ENCODE measurements at places on chromosomes 13 and 19. TPM values are rescaled to one million over a fixed set of nuclear protein-coding genes. Genes with fewer than 3 reads are reported as not detected.

Gene DHRS12
- total RNA-seq = 14.8 TPM

Gene NTN5
- total RNA-seq = 2.7 TPM

Gene THSD8
- total RNA-seq = 1.3 TPM

Gene MAST1
- 0.22 TPM for total RNA-seq

- H3K27me3 ChIP-seq = no peaks in the 10 kb centered on the region
- no peak for DNase-seq
- no peak overlapping the region for H3K4me3 ChIP-seq
- H3K36me3 ChIP-seq = peaks cover 94% of the 10 kb centered on the region
- H3K4me1 ChIP-seq = no peaks in the 10 kb centered on the region
Observed at GRCh38 chr19:7442423-7442822, 46.4 kb downstream of the PEX11G start.

DNA sequence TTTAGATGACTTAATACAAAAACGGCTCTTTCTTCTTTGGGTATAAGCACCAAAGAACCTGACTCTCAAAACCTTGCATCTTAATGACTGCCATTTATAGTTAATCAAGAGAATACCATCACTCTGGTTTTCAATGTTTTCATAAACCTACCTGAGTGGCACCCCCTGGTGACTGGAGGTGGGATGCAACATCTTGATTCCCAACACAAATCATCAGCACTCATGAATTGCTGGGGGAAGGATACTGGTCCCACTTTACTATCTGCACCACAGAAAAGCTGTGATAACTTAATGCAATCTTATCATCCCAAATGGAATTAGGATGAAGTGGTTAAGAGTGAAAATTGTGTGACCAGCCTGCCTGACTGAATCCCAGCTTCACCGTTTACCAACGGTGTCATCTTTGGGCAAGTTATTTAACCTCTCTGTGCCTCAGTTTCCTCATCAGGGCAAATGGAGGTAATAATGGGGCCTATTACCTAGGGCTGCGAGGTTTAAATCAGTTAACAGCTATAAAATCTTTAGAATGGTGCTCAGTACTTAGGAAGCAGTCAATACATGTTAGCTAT is 366.4 kb downstream of the KLF12 start:
- peaks cover 27% of the 10 kb centered on the region for H3K36me3 ChIP-seq
- peak; percentile 32 for DNase-seq
- no peaks in the 10 kb centered on the region for H3K27me3 ChIP-seq
- H3K4me1 ChIP-seq = peaks cover 40% of the 10 kb centered on the region
- H3K4me3 ChIP-seq = no peak overlapping the region

DNA sequence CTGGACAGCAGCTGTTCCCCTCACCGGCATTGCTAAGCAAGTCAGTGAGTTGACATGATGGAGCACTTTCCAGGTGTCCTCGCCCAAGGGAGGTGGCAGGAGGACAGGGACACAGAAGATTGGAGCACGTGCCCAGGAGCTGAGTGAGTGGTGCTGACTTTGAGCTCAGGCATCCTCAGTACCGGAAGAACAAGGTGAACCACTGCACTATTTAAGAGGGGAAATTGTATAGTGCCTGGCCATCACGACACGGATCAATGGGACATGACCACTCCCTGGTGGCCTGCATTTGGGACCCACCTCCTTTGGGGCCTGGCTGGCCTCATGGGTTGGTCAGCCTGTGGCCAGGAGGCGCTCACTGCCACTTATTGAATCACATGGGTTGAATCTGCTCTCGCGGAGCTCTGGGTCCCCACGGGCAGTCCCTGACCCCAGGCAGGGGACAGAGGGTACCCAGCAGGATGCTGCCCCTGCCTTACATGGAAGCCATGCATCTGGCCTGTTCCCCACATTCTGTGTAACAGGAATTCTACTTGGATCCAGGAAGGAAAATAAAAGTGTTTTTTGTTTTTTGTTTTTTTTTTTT is 206.9 kb upstream of the ZNF536 start:
- H3K4me3 ChIP-seq = no peak overlapping the region
- H3K27ac ChIP-seq = no peak overlapping the region
- H3K36me3 ChIP-seq = no peaks in the 10 kb centered on the region

GRCh38 chr13:84481958-84482357 is 599.7 kb upstream of the SLITRK1 start:
- no peak for DNase-seq
- H3K27ac ChIP-seq = no peak overlapping the region
- H3K4me1 ChIP-seq = no peaks in the 10 kb centered on the region
- no peaks in the 10 kb centered on the region for H3K36me3 ChIP-seq
- no peaks in the 10 kb centered on the region for H3K27me3 ChIP-seq
- no peak overlapping the region for H3K4me3 ChIP-seq

- H3K4me1 ChIP-seq = no peaks in the 10 kb centered on the region
- H3K27ac ChIP-seq = no peak overlapping the region
- no peaks in the 10 kb centered on the region for H3K36me3 ChIP-seq
- no peak overlapping the region for H3K4me3 ChIP-seq
- DNase-seq = no peak
Observed at GRCh38 chr13:95512957-95513356, 39.6 kb upstream of the CLDN10 start.

DNA sequence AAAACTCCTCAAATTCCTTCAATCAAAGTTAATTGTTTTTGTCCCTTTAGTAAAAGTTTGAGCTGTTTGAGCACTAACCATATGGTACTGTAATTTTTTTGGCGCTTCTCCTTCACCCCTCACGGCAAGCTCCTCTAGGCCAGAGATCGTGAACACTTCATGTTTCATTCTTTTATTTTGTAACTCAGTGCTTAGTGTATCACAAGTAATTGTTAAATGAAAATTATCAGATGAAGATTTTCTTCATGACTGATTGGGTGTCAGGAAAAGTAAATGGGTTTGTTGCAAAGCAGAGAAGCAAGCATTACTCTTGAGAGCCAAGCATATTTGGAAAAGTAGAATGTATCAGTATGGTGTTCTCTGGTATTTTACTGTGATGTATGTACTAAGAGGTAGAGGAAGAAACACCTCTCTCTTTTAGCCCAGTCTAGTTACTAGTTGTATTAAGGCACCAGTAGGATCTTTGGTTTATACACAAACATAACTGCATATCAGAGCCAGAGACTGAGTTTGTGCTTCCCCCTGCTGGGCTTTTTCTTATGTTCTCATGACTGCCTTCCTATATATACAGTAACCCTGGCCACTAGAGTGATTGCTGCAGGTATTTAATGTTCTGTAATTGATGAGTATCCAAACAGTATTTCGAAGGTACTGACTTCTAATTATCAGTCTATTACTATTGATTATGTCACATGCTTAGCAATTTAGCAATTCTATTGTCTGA is 202.3 kb upstream of the KLHL1 start:
- H3K4me1 ChIP-seq = no peaks in the 10 kb centered on the region
- no peak for DNase-seq

DNA sequence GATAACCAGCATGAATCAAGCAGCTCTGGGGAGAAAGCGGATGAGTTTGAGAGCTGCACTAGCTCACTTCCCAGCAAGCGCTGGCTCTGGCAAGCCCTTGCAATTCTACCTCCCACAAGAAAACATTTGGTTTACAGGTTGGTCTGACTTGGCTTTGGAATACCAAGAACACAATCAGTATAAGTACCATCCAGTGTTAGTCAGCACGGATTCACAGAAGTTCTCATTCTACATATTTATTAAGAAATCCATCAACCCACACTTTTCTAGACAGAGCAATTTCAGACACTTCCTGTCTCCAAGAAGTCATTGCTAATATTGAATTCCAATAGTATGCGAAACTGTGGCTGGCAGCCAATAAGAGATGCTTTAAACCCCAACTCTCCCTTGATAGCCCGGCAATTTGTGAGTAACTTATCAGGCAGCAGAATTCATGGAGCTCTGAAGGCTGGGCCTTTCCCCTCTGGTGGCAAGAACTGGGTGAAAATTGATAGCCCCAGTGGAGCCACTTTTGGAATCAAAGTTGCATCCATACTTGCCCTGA is 59.4 kb upstream of the WASF3 start:
- no peak overlapping the region for H3K4me3 ChIP-seq
- peaks cover 4% of the 10 kb centered on the region for H3K27me3 ChIP-seq
- DNase-seq = no peak
- H3K4me1 ChIP-seq = no peaks in the 10 kb centered on the region
- H3K27ac ChIP-seq = no peak overlapping the region

GRCh38 chr19:610801-611480 is 21.3 kb downstream of the HCN2 start:
- H3K27ac ChIP-seq = peak overlapping the region; percentile 67
- H3K4me3 ChIP-seq = peak overlapping the region; percentile 65
- H3K27me3 ChIP-seq = no peaks in the 10 kb centered on the region
- peaks cover 10% of the 10 kb centered on the region for H3K36me3 ChIP-seq

GRCh38 chr19:28793391-28794168 is 419.4 kb downstream of the UQCRFS1 start:
- H3K36me3 ChIP-seq = no peaks in the 10 kb centered on the region
- no peak overlapping the region for H3K27ac ChIP-seq
- DNase-seq = no peak
- H3K27me3 ChIP-seq = peaks cover 7% of the 10 kb centered on the region
- no peak overlapping the region for H3K4me3 ChIP-seq

DNA sequence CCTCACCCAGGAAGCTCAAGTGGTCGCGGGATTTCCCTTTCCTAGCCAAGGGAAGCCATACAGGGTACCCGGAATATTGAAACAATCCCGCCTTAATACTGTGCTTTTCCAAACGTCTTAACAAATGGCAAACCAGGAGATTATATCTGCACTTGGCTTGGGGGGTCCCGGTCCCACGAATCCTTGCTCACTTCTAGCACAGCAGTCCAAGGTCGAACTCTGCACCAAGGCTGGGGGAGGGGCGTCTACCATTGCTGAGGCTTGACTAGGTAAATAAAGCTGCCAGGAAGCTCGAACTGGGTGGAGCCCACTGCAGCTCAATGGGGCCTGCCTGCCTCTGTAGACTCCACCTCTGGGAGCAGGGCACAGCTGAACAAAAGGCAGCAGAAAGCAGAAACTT is 1644.8 kb downstream of the PCDH9 start:
- no peak for DNase-seq
- no peaks in the 10 kb centered on the region for H3K36me3 ChIP-seq
- H3K27me3 ChIP-seq = no peaks in the 10 kb centered on the region
- H3K4me3 ChIP-seq = no peak overlapping the region

GRCh38 chr13:55572408-55572807 is 1568.3 kb upstream of the PRR20A start:
- no peak overlapping the region for H3K27ac ChIP-seq
- no peak for DNase-seq
- no peaks in the 10 kb centered on the region for H3K4me1 ChIP-seq
- no peaks in the 10 kb centered on the region for H3K36me3 ChIP-seq

DNA sequence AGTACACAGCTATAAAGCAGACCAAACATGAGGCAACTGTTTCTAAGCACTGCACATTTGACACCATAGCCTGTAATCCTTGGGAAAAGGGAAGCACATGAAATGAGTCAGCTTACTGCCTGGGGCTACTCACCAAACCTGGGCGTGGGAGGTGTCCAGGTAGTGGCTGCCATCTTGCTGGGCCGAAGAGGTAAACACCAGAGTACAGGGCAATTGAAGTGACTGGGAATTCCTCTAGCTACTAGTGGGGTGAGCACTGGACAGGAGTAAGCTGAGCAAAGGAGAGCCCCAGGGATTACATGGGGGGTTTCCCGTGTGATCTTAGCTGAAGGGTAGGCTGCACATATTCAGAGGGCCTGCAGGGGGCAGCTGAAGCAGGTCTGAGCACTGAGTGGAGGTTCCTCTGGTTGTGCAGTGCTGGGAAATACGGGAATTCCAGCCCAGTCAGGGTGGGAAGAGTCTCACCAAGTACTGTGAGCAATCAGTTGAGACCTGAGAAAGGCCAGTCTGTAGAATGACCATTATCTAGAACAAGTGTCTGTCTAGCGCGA is 140.5 kb downstream of the SLC7A1 start:
- no peaks in the 10 kb centered on the region for H3K4me1 ChIP-seq
- peak; percentile 23 for DNase-seq
- H3K4me3 ChIP-seq = no peak overlapping the region
- no peaks in the 10 kb centered on the region for H3K36me3 ChIP-seq

GRCh38 chr13:84705982-84706710 is 823.9 kb upstream of the SLITRK1 start:
- no peaks in the 10 kb centered on the region for H3K36me3 ChIP-seq
- no peaks in the 10 kb centered on the region for H3K27me3 ChIP-seq
- no peaks in the 10 kb centered on the region for H3K4me1 ChIP-seq
- no peak overlapping the region for H3K27ac ChIP-seq
- H3K4me3 ChIP-seq = no peak overlapping the region
- no peak for DNase-seq

GRCh38 chr19:50344661-50345318 is 15.6 kb upstream of the KCNC3 start:
- no peaks in the 10 kb centered on the region for H3K36me3 ChIP-seq
- no peak overlapping the region for H3K27ac ChIP-seq
- H3K27me3 ChIP-seq = no peaks in the 10 kb centered on the region
- peaks cover 5% of the 10 kb centered on the region for H3K4me1 ChIP-seq
- no peak for DNase-seq
- peak overlapping the region; percentile 25 for H3K4me3 ChIP-seq

- peak; percentile 75 for DNase-seq
- H3K36me3 ChIP-seq = no peaks in the 10 kb centered on the region
- peaks cover 28% of the 10 kb centered on the region for H3K4me1 ChIP-seq
- peak overlapping the region; percentile 14 for H3K27ac ChIP-seq
Observed at GRCh38 chr19:23762884-23763711, 4.4 kb upstream of the ZNF681 start.

DNA sequence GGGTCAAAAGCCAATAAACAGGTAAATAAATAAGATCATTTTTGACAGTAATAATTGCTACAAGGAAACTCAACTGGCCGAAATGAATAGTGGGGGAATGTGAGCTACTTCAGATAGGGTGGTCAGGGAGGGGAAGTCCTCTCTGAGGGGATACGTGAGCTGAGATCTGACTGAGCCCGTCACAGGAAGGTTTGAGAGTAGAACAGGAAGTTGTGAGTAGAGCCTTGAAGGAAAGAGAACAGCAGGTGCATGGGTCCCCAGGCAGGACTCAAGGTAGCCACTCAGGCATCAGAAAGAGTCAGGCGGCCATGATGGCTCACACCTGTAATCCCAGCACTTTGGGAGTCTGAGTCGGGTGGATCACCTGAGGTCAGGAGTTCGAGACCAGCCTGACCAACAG is 6.3 kb downstream of the IRGQ start:
- no peaks in the 10 kb centered on the region for H3K27me3 ChIP-seq
- H3K4me1 ChIP-seq = peaks cover 17% of the 10 kb centered on the region
- no peak for DNase-seq
- no peak overlapping the region for H3K4me3 ChIP-seq
- H3K36me3 ChIP-seq = peaks cover 13% of the 10 kb centered on the region

DNA sequence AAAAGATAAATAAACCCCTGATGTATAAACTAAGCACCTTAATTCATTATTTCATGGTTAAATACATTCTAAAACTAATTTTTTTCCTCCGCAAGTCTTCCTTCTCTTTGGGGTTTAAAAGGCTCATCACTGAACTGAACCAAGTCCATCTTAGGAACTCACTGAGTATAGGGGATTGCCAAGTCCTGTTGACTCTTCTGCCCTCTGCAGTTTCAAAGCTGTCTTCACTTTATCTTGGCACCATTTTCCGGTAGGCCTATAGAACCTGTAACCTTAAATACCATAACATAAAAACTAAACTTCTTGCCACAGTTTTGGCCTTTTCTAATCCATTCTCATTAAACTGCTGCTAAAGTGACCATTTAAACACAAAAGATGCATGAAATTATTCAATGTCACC is 66.5 kb upstream of the USPL1 start:
- no peak overlapping the region for H3K27ac ChIP-seq
- no peak overlapping the region for H3K4me3 ChIP-seq
- no peaks in the 10 kb centered on the region for H3K4me1 ChIP-seq

GRCh38 chr13:31986676-31987470 is 44.7 kb upstream of the FRY start:
- no peak overlapping the region for H3K27ac ChIP-seq
- DNase-seq = no peak
- H3K27me3 ChIP-seq = no peaks in the 10 kb centered on the region
- no peaks in the 10 kb centered on the region for H3K36me3 ChIP-seq

- peaks cover 13% of the 10 kb centered on the region for H3K36me3 ChIP-seq
- DNase-seq = no peak
- peak overlapping the region; percentile 65 for H3K4me3 ChIP-seq
- no peaks in the 10 kb centered on the region for H3K27me3 ChIP-seq
- no peak overlapping the region for H3K27ac ChIP-seq
Observed at GRCh38 chr13:110706570-110707372, 855 bp upstream of the CARS2 start.

Measured in CD4-positive, alpha-beta T cell (primary cell).